ENCODE measurements at places on chromosomes 2 and 18. TPM values are rescaled to one million over a fixed set of nuclear protein-coding genes. Genes with fewer than 3 reads are reported as not detected.

The SRD5A2 gene
- not detected for total RNA-seq

The TRIP12 gene
- total RNA-seq, result 94.6 TPM

The LRRTM4 gene
- not detected for total RNA-seq

The SLC1A4 gene
- total RNA-seq, result 12.8 TPM

The TNFAIP6 gene
- total RNA-seq, result 3.3 TPM

The SERPINB3 gene
- total RNA-seq, result 1,684 TPM

The DLX2 gene
- total RNA-seq, result not detected

The RIT2 gene
- total RNA-seq, result not detected

The WDR43 gene
- total RNA-seq, result 42.4 TPM

The RHOB gene
- total RNA-seq, result 102 TPM

The ARHGAP25 gene
- 7.4 TPM for total RNA-seq
